Osteoblast (primary cell): ENCODE measurements at places on chromosomes 7 and 10.

- no peak for DNase-seq
Observed at GRCh38 chr7:74625446-74625845, 32.1 kb upstream of the GTF2I start.

DNA sequence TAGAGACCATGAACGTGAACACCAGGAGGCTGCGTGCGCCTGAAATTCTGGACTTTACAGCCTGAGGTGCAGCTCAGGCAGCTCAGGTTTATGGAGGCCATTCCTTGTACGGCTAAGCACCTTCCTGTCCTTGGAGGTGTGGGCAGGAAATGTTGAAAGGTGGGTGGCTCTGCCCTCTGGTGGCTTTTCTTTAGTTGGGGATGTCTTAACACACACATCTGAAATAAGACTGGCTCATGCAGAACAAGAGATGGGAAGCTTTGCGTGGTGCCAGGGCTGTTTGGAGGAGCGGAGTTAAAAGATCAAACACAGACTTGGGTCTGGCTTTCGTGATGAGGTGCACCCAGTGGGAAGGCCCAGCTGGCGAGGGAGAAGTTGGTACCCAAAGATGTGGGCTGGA lies 64.1 kb downstream of the DOCK1 start:
- DNase-seq: no peak

- no peak for DNase-seq
Observed at GRCh38 chr10:75051308-75051707, 60.1 kb upstream of the SAMD8 start.

- DNase-seq: no peak
Observed at GRCh38 chr10:48455055-48455391, 148.5 kb downstream of the MAPK8 start.

GRCh38 chr10:131204406-131205152 lies 106.9 kb downstream of the TCERG1L start:
- DNase-seq: no peak

DNA sequence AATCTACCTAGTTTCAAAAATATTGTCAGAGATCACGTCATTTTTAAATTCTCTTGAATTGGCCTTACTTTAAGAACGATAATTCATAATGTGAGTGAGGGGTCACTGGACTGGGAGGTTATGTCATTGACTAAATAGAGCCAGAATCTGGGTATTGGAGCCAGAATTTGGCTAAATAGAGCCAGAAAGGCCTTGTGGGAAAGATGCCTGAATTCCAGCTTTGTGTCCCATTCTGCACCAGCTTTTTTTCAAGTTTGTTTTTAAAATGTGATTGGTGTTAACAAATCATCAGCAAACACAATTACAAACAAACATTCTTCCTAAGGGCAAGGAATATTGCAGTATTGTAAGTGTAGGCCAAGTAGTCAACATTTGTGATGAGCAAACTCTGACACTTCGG lies 233.2 kb upstream of the PRKCQ start:
- DNase-seq: no peak

- DNase-seq: no peak
Observed at GRCh38 chr7:12889391-12889790, 202.0 kb downstream of the ARL4A start.

- DNase-seq: no peak
Observed at GRCh38 chr10:95253686-95254085, 37.1 kb downstream of the PDLIM1 start.

DNA sequence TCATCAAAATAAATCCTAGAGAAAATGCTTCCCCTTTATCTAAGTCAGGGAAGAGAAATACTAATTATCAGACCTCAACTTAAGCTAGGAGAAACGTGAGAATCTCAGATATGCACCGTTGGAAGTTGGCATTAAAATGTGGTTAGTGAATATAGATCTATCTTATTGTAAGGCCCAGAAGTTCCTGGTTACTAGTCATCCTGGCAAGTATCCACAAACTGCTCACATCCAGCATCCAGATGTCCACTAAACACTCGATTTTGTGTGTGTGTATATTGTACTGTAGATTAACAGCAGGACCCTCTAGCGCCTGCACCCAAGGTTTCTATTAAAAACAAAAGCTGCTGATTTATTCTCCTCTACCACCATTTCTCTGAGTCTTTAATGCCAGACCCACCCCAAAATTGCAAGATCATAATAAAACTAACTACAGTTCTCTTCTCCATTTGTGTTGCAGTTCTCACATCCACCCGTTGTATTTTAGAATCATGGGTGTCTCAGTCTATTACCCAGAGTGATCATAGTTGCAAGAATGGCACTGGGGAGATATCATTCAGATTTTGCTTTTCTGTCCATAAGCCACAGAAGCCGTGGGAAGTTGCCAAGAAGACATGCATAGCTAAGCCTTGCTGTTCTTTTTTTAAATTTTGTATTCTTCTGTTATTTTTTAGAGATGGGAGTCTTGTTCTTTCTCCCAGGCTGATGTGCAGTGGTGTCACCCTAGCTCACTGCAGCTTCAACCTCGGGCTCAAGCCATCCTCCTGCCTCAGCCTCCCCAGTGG lies 165.4 kb downstream of the KIAA1217 start:
- DNase-seq: no peak

DNA sequence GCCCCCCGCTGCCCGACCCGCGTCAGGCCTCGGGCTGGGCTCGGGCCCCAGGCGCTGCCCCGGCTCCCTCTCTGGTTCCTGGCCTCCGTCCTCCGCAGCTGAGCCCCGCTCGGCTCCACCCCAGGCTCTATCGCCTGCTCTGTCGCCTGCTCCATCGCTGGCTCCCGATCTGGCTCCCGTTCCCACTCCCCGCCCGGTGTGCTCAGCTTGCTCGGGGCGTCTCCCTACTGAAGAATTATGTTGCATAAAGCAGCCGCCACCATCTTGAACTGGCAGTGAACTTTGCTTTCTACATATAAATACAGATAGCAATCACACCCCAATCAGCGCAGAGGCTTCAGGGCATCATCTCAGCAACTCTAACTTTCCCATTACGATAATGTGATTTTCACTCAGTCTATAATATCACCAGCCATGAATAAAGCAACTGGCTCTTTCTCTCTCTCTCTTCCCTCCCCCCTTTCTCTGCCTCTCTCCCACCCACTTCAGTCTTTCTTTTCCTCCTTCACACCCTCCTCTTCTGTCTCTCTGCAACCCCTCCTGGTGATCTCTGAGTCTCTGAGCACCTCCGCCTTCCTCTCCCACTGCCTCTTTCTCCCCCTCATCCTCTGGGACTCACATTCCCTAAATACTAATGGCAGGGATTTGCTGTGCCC lies 43.3 kb upstream of the BTRC start:
- DNase-seq: no peak

- peak; percentile 97 for DNase-seq
Observed at GRCh38 chr7:1457949-1458682, 1.2 kb downstream of the MICALL2 start.

DNA sequence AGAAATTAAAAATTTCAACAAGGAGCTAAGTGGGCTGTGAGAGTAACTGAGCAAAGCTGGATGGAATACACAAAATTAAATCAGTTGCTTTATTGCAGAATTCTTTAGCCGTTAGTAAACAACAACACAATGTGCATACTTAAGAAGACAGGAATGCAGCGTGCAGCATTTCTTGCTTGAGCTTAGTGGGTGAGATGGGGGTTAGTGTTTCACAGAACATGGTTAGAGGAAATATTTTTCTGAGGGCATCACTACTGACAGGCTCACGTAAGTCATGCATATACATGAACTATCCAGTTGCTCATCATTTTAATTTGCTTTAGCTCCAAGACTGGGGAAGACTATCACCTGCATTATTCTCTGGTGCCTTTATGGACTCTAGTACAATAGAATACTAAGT lies 80.8 kb downstream of the CD36 start:
- DNase-seq: no peak

GRCh38 chr7:102140952-102141370 lies 145.7 kb upstream of the SH2B2 start:
- DNase-seq: no peak

GRCh38 chr7:50739744-50740435 lies 42.8 kb downstream of the GRB10 start:
- no peak for DNase-seq

- no peak for DNase-seq
Observed at GRCh38 chr10:33344676-33345075, 10.2 kb upstream of the NRP1 start.

GRCh38 chr7:80215734-80216133 lies 81.1 kb downstream of the GNAI1 start:
- no peak for DNase-seq

- DNase-seq: peak; percentile 54
Observed at GRCh38 chr7:6175645-6176044, 96.8 kb downstream of the CYTH3 start.

- DNase-seq: no peak
Observed at GRCh38 chr10:72785409-72785808, 93.5 kb downstream of the MCU start.

- DNase-seq: peak; percentile 52
Observed at GRCh38 chr10:116627386-116627933, 6.7 kb downstream of the PNLIPRP2 start.

- DNase-seq: no peak
Observed at GRCh38 chr10:131161087-131161486, 150.4 kb downstream of the TCERG1L start.

DNA sequence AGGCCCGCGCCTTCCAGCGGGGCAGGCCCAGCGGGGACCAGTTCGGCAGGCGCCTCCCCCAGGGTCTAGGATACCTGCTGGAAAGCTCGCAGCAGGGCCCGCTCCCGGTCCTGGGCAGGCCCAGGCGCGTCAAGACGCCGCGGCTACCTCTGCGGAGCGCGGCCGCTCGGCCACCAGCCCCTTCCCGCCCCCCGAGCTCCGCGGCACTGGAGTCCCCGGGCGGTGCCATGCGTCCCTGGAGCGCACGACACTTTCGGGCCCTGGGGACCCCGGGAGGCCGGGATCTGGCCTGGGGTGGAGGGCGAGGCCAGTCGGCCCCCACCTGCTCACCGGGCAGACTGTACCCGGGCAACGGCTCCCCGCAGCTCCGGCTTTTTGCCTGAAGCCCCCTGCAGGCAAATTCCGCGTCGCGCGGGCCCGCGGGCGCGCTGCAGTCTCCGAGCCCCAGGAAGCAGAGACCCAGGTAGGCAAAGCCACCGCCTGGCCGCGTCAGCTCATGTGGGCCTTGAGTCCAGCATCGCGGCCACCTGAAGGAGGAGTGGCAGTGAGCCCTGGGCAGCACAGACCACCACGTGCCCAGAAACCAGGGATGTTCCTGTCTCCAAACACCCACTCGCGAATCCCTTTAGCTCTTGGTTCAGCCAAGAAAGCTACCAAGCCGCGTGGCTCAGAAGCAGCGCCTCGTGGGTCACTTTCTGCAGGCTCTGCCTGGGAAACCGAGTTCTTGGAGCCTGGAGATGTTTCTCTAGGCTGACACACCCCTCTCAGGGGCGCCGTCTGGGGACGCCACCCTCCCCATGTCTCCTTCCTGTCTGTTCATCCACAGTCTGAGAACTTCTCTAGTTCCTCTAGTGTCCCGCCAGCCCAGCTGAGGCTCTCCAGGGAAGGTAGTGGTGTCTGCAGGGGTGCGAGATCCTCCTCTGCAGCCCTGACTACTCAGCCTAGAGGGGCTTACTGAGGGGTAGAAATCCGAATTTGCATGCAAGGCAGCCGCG lies 46.1 kb upstream of the APBB1IP start:
- no peak for DNase-seq

DNA sequence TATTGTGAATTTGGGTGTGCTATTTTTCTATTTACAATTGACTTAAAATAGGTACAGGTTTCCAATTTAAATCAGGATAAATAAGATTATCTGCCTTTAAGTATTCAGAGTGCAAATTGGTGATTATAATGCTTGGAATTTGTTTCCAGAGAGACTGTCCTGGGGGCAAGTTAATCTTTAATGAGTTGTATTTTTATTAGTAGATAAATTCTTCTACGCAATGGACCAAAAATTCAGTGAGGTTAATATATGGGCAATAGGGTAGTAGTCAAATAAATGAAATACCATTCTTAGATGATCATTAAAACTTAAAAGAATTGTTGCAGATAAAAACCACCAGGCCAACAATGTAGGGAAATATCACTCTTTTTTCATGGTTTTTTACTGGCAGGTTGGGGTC lies 3.4 kb downstream of the BICC1 start:
- DNase-seq: no peak

DNA sequence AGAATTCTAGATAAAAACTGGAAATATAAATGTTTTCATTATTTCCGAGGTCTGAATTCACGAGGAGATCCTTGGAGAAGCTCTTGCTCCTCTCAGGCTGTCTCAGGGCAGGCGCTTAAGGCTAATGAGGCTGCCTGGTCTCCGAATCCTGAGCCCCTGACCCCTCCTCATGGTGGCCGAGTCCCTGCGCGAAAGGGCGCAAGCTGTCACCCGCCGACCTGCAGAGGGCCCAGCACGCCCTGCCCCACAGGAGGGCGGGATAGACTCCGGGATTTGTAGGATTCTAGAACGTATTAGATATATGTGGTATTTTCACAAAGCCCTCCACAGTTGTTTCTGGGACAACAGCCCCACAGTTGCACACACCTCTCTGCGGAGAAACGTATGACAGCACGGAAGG lies 284.1 kb downstream of the ABCA13 start:
- DNase-seq: no peak

DNA sequence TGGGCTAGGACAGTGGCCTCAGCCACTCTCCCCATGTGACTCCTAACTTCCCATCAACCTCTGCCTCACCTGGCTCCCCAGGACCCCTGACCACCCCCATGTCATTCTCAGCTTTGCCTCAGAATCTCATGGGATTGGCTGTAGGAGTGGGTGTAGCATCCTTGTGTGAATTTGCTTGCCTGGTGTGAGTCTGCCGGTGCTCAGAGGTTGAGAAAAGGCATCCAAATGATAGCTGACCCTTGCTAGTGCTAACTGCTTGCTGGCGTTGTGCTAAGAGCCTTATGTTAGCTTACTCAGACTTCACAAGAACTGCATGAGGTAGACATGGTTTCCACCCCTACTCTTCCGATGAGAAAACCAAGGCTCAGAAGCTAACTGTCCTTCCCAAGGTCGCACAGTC lies 74.2 kb downstream of the COL13A1 start:
- DNase-seq: peak; percentile 79

GRCh38 chr10:94180576-94180975 lies 182.2 kb downstream of the NOC3L start:
- DNase-seq: no peak

DNA sequence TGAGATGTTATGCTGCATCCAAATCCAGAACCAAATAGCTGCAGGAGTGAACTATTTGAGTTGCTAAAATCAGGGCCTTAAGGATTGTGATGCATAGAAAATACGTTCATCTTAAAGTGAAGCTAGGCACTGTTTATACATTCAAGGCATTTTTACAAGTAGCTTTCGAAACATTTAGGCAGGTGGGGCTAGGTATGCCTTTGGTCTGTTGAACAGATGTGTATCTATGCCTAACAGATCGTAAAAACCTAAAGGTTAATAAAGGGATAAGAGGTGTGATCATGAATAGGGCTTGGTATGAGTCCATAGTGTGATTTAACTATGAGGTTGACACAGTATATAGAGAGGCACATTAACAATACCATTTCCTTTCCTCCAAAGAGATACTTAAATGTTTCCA lies 262.5 kb downstream of the SEMA3D start:
- no peak for DNase-seq
